ENCODE measurements at places on chromosomes 7 and 10.

- no peak for DNase-seq
Measured at GRCh38 chr10:26440088-26440470, 1.9 kb downstream of the APBB1IP start.

DNA sequence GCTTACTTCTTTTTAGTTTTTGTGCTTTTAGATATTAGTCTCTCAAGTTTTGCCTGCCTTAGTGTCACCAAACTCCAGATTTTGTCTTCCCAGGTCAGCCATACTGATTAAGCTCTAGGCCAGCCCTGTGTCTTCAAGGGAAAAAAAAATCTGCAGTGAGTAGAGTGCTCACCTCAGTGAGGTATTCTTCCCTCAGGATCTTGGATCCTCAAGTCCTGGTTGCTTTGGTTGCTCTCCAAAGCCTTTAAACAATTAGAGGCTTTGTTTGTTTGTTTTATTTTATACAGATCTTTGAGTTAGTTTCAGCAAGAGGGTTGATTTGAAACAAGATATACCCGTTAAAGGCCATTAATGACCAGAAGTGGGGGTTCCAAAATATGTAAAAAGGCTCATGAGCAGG lies 165.2 kb downstream of the GPR158 start:
- DNase-seq = no peak

DNA sequence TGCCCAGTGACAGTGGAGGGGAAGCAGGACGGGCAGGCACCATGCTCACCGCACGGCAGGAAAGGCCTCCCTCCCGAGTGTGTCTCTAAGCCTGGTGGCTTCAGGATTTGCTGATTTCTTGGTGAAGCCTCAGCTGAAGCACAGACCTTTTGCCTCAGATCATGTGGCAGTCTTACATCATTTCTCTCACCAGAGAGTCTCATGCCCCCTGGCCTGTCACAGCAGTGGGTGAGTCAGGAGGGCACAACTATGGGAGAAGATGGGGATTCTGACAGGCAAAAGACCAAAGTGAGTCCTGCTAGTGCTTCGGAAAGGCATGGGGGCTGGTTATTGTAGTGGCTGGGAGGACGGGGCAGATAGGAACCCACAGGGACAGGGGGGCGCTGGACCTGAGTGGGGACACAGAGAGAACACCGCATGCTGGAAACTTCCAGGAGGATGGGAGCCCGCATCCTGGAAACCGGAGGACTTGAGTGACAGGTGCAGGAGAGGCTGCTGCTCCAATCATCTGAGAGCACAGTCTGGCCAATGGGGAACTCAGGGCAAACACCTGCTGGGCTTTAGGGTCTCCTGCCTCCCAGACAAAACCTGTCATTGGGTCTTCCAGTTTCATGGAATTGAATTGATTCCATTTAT lies 166.8 kb downstream of the ADARB2 start:
- DNase-seq = no peak

- DNase-seq = no peak
Measured at GRCh38 chr10:59358576-59358975, 3.8 kb downstream of the FAM13C start.

DNA sequence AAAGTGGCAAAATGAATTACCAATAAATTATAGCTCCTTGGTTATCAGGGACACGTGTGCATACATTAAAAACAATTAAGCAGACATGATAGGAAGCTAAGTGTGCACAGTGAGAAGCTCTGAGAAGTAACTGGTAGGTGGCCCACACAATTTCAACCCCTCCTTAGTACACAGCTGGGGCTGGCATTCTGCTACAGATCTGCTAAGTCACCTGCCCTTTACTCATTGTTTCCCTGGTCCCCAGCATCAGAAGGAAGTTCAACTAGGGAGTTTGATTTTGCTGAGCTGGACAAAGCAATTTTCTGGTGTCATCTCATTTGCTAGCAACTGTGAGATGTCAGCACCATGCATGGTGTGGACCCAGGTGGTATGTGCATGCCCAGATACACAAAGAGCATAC lies 424.1 kb upstream of the NPVF start:
- DNase-seq = no peak

DNA sequence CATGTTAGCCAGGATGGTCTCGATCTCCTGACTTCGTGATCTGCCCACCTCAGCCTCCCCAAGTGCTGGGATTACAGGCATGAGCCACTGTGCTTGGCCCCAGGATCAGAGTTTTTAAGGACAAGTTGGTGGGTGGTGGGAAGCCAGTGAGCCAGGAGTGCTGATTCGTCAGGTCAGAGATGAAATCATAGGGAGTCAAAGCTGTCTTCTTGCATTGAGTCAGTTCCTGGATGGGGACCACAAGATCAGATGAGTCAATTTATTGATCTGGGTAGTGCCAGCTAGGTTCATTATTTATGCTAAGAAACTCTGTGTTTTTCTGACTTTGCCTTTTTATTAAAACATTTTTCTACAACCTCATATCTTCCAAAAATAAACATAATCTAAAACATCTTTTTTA lies 423.8 kb downstream of the ARL4A start:
- no peak for DNase-seq

- DNase-seq = no peak
Measured at GRCh38 chr10:74415146-74415839, 264.3 kb downstream of the ADK start.

DNA sequence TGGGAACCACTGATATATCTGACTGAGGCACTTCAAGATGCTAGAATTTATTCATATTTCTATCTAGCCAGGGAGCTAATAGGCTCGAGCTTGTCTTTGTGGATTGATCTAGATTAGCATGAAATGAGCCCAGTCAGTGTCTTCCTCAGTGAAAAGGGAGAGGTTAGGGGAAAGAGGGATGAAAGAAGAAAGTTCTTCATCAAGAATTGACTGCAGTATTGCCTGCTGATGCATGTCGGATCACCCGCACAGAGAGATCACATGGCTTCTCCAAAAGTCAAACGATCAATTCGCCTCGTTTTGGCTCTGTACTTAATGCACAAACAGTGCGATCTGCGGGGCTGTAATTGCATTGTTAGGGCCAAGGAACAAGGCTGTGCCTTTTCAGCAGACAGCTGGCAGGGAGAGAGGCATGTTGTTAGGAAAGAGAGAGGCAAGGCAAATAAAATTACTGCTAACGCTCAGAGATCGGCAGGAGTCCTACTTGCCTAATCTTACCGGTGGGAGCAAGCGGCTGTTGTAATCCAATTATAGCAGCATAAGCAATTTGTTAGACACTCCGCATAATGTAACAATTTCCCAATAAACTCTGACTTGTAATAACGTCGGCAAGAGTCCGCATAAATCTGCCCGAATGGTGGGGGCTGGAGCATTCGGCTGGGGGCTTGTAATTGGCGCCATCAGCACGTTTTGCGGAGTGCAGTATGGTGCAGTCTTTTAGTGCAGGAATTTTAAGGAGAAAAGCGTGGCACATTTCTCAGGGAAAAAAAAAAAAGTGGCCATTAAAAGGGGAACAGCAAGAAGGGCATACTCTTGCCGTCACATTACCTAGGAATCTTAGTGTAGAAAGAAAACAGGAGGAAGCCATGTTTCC lies 102.1 kb downstream of the POLL start:
- no peak for DNase-seq

DNA sequence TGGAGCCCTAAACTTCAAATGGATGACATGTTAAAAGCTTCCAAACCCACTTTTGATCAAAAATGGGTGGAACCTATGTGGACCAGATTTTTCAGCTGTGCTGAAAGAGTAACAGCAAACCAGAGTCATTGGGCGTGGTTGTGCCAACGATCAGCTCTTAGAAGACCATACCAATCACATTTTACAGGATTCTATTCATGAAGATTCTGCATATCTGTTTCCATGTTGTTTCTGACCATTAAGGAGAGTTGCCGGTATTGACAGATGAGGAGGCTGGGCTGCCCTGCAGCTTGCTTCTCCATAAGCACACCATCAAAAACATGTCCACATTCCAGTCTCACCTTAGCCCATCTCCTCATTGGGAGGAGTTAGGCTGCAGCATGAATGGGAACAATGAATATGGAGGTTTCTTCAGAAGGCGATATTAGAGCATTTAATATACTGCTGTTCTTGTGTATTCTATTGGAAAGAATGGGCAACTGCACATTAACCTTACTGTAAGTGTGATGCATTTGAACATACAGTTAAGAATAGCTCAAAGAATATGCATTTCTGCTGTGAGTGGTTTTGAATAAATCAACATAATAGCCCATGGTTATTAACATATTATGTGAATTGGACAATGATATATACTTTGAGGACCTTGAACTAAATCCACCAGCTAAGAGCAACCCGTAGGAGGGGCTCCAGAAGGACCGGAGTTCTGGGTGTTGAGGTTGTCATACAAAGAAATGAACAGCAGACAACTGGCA lies 116.7 kb downstream of the TCF7L2 start:
- no peak for DNase-seq

- DNase-seq = no peak
Measured at GRCh38 chr10:109412353-109412752, 511.0 kb downstream of the XPNPEP1 start.

GRCh38 chr10:96376483-96376882 lies 17.7 kb upstream of the OPALIN start:
- DNase-seq = no peak

DNA sequence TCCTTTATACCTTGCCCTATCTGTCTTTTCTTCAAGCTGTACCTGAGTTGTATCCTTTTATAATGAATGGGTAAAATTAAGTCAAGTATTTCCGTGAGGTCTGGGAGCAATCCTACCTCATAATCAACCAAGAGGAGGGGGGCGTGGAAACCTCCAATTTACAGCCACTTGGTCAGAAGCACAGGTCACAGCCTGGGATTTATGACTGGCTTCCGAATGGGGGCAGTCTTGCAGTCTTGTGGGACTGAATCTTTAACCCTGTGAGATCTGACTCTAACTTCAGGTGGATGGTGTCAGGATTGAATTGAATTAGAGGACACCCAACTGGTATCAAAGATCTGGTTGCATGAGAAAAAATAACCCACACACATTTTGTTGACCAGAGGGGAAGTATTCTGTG lies 23.5 kb upstream of the KCNMA1 start:
- no peak for DNase-seq

- DNase-seq = no peak
Measured at GRCh38 chr10:12418725-12419261, 69.4 kb downstream of the CAMK1D start.

GRCh38 chr7:131096267-131096927 lies 231.3 kb upstream of the MKLN1 start:
- no peak for DNase-seq

DNA sequence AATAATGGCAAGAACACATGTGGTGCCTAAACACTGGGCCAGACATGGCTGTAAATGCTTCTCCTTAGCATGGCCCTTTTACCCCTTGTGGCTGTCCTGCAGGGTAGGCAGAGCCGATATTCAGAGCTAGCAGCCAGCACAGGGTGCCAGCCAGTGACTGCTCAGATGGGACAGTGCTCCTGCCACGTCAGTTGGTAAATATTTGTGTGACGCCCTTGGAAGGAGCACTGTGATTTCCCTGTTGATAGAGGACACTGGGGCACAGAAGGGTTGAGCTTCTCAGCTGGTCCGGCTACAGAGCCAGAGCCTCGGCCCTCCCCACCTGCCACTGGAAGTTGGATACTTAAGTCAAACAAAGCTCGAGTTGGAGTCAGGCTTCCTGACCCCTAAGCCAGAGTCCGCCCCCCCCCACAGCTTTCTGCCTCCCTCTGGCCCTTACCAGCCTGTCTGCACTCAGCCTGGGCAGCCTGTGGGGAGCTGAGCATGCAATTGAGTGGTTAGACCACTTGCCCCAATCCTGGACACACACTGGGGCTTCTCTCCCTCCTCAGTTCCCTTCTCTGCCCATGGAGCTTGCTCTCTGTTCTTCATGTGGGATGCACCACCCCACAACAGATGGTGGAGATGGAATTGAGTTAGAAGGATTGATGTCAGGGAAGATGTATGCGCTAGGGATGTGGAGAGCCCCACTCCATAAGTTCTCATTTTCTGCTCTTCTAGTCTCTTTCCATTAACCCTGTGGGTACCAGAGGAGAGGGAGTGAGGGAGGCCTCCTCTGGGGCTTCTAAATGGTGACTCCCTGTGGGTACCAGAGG lies 350.8 kb downstream of the PLXNA4 start:
- DNase-seq = no peak

DNA sequence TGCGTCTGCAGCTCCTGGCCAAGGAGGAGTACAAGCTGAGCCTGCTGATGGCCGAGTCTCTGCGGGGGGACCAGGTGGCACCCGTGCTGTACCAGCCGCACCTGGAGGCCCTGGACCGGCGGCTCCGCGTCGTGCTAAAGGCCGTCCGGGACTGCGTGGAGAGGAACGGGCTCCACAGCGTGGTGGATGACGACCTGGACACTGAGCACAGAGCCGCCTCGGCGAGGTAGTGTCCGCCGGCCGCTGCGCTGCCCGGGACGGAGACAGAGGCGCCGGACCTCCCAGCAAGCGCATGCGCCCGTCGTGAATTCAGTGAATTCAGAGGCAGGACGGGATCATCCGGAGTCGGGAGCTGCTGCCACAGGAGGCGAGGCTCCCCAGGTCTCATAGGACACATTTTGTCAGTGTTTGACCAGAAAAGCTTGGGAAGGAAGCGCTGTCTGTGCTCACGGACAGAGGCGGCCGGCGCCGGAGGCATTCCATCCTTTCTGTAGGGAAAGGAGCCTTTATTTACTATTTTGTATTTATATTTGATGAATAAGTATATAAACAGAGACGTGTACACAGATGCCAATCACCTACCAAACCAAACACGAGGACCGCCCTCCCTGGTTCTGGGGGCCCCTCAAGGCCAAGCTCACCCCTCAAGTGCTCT lies 30.1 kb upstream of the FOXL3 start:
- no peak for DNase-seq

DNA sequence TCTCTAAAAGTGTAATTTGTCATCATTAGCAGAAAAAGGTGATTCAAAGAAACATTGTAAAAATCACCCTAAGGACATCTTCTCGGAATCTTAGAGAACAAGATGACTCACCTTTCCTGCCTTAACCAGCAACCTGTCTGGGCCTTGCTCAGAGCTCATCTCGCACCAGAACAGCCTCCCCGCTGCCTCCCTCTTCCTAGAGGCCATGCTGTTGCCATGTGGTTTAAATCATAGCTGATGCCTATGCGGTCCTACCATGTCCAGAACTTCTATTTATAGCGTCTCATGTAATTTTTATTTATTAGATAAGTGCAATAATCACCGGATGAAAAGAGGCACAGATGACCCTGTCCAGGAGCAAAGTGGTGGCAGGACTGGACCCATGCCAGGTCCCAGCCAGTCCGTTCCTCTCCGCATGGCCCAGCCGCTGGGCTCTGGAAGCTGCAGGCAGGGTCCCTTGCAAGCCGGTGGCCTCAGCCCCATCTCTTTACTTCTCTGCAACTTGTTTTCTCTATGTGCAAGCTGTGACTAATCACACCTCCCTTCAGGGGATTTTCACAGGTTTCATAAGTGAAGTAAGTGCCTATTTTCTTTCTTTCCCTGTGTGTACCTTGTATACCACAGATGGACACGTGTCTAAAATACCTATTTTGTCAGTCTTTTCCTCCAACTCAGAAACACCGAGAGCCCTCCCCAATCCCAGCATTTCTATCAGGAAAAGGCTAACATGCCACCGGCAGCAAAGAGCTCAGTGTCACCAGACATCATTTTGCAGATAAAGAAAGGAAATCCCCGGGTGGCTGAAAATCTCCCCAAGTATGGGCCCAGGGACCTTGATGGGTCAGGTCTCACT lies 27.1 kb downstream of the KLF6 start:
- no peak for DNase-seq
